Astrocyte of the cerebellum (primary cell): ENCODE measurements at places on chromosomes 12 and 14.

GRCh38 chr12:53197011-53197640, 9.9 kb downstream of the ITGB7 start:
- DNase-seq: no peak

GRCh38 chr12:24541193-24541871, 407.6 kb downstream of the BCAT1 start:
- no peak for DNase-seq

DNA sequence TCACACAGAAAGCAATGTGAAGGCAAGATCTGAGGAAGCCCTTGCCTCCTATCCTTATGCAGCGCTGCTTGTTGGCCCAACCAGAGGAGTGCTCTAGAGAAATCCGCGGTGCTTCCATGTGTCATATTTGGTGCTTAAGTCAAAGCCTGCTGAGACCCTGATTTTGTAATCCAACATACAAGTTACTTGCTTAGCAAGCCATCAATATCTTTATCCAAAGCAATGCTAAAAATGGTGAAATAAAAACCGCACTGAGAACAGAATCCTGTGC, 250.0 kb downstream of the MED13L start:
- no peak for DNase-seq

- no peak for DNase-seq
Measured at GRCh38 chr12:94225947-94226630, 77.7 kb downstream of the PLXNC1 start.

DNA sequence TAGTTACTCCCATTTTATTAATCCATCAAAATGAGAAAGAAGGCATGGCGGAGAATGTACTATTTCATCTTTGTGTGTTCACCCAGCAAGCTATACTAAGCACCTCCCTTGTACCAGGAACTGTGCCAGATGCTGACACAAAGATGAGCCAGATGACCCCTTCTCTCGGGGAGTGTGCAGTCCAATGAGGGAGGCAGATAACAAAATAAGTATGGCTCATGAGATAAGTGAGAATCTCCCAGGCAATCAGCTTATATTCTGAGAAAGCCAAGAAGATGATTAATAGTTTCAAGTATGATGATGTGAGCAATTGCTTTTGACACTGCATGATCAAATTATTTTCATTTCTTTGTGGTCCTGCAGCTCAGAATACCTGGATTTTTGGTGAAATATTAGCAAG, 1.3 kb upstream of the TMEM233 start:
- DNase-seq: no peak

DNA sequence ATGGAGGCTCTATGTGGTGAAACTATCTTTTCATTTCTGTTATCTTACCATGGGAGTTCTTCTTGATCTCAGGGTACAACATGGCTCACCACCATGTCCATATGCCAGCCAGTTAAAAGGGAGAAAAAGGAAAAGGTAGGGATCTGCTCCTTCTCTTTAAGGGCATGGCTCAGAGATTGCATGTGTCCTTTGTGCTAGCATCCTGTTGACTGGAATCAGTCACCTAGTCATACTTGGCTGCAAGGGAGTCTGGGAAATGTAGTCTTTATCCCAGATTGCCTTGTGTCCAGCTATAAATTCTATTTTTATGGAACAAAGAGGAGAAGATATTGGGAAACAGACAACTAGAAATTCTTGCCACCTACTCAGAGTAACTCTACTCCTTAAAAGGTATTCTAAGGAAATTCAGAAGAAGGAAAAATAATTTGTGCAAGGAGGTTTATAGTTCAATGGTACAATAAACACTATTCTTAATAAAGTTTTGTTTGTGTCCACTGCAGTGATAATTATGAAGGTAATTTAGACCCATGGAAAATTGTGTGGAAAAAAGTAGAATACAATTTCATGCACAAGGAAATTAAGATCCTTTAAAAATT, 86.4 kb upstream of the RPH3A start:
- no peak for DNase-seq

- no peak for DNase-seq
Measured at GRCh38 chr14:104313674-104314073, 175.3 kb downstream of the KIF26A start.

GRCh38 chr12:93776581-93777018, 99.4 kb downstream of the CRADD start:
- DNase-seq: no peak
